ENCODE measurements at places on chromosomes 1 and 21. TPM values are rescaled to one million over a fixed set of nuclear protein-coding genes. Genes with fewer than 3 reads are reported as not detected.
A peak's percentile ranks its signal among the peaks of the same experiment; 100 is the strongest.

DNA sequence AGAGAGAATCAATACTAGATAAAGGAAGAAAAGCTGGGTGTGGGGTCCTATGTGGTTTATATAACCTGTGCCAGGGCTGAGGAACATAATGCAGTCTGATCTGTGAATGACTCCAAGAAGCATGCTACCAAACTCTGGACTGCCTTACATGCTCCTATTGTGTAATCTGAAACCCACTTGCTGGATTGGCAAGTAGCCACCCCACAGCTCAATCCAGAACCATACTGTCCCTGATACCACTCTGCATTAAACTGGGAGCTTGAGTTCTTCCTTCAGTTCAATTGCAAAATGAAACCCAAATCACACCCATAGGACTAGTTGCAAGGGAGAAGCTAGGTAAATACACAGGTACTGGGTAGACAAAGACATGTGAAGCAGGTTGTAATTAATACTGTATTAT lies 115.4 kb upstream of the NEGR1 start:
- no peak for DNase-seq

GRCh38 chr1:246526915-246527314 lies 19.8 kb upstream of the SMYD3 start:
- DNase-seq: no peak

DNA sequence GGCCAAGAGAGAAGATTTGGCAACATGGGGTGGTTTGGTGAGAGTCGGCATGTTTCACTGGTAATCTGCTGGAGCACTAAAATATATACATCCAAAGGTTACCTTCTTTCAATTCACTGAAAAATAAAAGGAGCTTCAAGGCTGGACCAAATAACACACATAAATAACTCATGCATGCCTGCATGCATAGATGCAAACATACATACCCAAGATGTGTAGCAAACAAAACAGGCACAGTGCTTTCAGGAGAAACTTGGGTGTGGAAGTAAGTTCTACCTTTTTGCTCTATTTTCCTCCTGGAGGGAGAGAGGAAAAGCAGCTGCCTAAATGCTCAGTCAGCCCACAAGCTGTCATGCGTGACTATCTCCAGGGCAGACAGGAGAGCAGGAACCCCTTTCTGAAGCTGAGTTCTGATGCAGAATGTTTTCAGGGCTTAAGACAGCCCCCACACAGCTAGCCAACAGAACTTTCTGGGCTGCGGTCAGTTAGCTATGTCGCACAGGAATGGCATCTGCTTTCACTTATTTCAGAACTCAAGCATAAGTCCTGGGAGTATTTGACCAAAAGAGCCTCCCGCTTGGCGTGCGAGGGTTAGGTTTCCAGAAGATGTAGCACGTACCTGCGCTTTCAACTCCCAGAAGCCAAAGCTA lies 166.2 kb downstream of the TOMM20 start:
- peak; percentile 50 for DNase-seq

DNA sequence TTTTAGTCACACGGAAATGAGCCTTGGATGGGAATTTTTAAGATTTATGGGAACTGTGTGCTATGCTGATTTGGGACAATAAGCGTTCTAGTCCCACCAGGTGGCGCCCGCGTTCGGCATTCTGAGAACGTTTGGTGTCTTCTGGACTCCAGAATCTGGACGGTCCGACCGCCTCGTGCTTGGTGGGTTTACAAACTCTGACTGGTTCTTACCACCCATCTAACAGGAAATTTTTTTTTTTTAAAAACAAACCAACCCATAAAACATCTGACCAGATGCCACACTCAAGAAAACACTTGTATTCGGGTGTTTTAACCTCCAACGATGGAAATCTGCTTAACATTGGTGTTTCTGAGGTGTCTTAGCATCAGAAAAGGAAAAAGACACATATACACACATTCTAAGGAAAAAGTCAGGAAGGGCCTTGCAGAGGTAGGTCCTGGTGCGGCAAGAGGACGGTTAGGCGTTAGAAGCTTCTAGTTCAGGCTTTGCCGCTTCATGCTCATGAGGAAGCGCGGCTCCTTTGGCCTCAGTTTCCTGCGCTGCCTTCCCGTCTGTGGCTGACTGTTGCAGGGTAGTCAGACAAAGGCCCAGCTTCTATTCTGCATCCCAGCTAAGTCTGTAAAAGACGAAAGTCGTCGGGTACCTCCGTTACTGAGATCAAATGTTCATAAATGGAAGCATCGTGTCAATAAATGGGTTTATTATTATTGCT lies 814 bp upstream of the DYRK3 start:
- peak; percentile 66 for DNase-seq

DNA sequence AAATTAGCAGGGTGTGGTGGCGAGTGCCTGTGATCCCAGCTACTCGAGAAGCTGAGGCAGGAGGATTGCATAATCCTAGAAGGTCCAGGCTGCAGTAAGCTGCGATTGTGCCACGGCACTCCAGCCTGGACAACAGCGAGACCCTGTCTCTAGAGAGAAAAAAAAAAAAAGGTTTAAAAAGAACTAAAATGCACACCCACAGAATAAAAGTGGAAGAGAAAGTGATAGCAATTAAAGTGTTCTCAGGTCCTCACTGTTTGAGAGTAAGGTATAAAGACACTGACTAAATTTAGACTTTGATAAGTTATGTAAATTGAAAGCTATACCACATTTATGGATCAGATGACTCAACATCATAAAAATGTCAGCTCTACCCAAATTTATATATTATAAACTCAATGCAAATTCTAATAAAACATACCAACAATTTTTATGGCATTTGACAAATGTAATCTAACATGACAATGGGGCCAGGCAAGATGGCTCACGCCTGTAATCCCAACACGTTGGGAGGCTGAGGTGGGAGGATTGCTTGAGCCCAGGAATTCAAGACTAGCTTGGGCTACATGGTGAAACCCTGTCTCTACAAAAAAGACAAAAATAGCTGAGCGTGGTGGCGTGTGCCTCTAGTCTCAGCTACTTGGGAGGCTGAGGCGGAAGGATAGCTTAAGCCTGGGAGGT lies 11.8 kb downstream of the ZBTB17 start:
- no peak for DNase-seq

- DNase-seq: peak; percentile 45
These were observed 61.7 kb downstream of the CASQ2 start for GRCh38 chr1:115706587-115707425.

GRCh38 chr1:230935852-230936251 lies 42.8 kb downstream of the TTC13 start:
- DNase-seq: no peak

GRCh38 chr1:200929530-200930278 lies 35.0 kb downstream of the INAVA start:
- no peak for DNase-seq

DNA sequence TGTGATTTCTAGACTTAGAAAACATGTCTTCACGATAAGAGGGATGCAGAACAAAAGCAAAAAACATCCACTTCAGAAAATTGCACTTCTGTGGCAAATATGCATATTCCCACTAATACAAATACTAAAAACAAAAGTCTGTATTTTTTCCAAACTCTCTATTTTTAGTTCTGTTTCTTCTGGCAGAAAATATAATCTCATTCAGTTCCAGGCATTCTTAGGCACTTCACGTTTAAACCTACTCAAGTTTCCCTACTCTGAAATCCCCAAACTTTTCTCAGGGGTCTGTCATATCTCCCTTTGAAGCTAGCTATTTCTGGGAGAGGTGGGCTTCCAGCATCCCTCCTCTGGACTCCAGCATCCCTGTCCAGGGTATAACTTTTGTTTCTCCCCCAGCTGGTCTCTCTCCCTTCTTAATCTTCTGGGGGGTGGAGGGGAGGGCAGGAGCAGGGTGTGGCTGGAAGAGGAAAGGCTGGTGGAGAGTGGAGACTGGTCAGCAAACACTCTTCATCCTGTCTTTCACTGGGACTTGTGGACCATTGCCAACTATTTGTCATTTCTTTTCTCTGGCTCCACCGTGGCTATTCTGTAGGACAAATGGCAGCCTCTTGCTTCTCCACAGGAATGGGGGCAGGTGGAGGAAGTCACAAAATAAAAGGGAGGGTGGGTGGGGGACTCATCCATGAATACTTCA lies 19.6 kb upstream of the NCF2 start:
- no peak for DNase-seq

- no peak for DNase-seq
These were observed 12.0 kb downstream of the EGLN1 start for GRCh38 chr1:231410036-231410612.

GRCh38 chr1:165942927-165943597 lies 115.6 kb downstream of the UCK2 start:
- DNase-seq: no peak

DNA sequence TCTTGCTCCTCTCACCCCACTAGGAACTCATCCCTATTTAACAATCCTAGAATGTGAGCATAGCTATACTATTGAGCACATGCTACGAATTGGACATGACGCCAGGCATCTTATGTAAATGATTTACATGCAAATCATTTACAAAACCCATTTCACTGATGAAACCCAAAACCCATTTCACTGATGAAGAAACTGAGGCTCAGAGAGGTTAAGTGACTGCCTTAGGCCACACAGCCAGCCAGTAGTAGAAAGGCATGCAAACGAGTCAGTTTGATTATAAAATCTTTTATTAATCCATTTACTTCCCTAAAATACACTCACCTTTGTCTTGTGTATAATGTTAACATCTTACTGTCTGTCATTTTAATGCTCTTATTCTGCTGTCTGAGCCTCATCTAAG lies 87.9 kb downstream of the PLXNA2 start:
- no peak for DNase-seq

DNA sequence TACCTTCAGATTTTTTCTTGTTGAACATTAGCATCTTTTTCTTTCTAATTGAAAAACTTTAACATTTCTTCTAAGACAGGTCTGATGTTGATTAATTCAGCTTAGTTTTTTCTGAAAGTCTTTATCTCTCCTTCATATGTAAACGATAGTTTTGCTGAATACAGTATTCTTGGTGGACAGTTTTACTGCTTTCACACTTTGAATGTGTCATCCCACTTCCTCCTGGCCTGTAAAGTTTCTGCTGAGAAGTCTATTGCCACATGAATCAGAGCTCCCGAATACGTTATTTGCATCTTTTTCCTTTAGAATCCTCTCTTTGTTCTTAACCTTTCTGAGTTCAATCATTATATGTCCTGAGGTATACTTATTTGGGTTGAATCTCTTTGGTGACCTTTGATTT lies 344.2 kb downstream of the OLFM3 start:
- no peak for DNase-seq

DNA sequence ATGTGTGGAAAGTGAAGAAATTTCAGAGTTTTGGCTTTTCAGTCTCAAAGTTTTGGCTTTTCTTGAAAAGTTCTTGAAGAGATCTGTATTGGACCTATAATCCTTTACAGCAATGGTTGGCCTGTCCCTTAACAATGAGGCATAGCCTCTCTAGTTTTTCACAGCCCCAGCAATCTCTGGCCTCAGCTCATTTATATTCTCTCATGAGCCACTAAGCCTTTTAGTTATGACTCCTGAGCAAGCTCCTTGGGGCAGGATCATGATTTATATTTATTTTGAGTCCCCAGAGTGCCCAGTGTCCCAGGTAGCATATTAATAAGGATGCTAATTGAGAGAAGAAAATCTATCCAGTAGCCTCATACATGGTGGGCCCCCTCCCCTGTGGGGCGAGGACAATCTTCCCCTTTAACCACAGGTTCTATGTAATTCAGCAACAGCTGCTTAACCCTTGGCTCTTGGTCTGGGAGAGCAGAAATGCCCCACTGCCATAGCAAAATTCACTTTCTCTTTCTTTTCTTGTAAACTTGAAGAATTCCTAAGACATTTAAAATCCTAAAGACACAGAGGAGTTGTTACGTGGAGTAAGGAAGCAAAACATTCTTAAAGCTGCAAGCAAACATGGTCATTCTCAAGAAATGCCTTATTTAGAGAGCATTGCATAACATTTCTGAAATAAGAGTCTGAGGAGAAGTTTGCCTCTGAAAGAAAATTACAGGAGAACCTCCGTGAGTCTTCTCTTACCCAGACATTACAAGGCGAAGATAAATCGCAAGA lies 6.3 kb downstream of the NGF start:
- no peak for DNase-seq

DNA sequence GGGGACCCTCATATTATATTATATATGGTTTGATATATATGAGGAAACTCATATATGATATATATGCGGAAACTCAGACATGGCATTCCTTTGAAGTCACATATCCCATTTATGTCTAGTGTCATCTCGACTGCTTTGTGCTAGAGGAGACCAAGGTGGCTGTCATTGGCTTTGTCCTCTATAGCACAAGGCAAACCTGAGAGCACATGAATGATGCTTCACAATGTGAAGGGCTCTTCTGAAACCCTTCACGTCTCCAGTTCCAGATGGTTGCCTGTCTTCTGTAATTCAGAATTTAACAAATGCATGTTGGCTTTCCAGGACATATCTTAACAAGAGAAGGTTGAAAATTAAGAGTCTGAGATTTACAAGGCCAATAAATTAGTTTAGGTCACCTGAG lies 303.6 kb downstream of the BARHL2 start:
- DNase-seq: no peak

- peak; percentile 94 for DNase-seq
These were observed 156.5 kb downstream of the CASZ1 start for GRCh38 chr1:10639775-10640578.

DNA sequence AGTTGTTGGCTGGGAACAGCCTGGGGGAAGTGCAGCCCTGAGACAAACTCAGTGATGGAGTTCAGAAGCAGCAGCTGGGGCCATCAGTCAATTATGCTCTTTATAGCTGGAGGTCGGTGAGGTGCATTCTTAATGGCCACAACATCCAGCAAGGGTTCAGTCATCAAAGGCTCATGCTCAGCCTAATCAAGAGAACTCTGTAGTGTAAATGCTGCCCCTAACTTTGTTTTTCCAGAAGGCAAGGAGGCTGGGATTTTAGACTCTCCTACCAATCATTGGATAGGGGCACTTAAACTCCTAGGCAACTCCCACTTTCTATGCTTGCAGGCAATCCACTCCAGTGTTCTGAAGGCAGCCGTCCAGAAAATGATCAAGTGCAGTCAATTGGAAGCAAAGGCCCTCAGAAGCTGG lies 15.0 kb upstream of the RGS4 start:
- no peak for DNase-seq

GRCh38 chr1:233972951-233973635 lies 68.6 kb downstream of the SLC35F3 start:
- DNase-seq: peak; percentile 36

DNA sequence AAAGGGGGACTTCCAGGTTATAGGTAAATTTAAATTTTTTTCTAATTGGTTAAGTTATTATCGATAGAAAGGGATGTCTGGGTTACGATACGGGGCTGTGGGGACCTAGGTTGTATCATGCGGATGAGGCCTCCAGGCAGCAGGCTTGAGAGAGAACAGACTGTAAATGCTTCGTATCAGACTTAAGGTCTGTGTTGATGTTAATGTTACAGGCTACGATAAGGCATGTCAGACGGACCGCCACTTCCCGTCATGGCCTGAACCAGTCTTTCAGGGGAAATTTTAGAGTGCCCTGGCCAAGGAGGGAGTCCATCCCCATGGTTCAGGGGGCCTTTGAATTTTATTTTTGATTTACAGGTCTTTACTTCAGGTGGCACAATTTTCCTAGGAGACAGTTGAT lies 16.7 kb downstream of the ABCG1 start:
- DNase-seq: no peak

HSF2BP gene
- polyA plus RNA-seq: 1.1 TPM

GPN2 gene
- polyA plus RNA-seq: 24.0 TPM

SPRR2B gene
- polyA plus RNA-seq: not detected

UQCRHL gene
- polyA plus RNA-seq: 2.8 TPM

GPR52 gene
- polyA plus RNA-seq: 0.08 TPM

HMGCS2 gene
- polyA plus RNA-seq: not detected

ZNF695 gene
- polyA plus RNA-seq: 3.0 TPM

ANKRD13C gene
- 5.2 TPM for polyA plus RNA-seq

DYNLT4 gene
- polyA plus RNA-seq: 0.37 TPM

ITLN1 gene
- not detected for polyA plus RNA-seq

All from SK-N-SH (cell line).